AG04449 (cell line): ENCODE measurements at places on chromosomes 3 and 15.
A peak's percentile ranks its signal among the peaks of the same experiment; 100 is the strongest.

DNA sequence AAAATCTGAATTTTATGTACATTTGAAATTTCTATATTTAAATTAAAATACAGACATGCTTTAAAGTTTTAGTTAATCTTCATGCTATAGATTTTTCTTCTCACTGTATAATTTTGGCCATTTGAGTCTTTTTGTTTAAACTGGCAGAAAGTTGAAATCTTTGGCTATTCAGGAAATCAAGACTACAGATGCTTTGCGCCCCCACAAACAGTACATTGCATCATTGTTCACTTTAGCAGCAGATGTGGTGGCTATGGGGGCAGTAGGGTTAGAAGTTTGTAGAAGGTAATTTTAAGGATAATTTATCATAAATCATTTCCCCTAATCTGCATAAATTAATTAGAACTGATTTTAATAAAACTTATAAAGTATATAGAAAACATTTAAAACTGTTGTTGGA, 20.9 kb downstream of the SPPL2A start:
- DNase-seq, result no peak

GRCh38 chr15:89345248-89345647, 10.6 kb upstream of the POLG start:
- DNase-seq, result no peak

DNA sequence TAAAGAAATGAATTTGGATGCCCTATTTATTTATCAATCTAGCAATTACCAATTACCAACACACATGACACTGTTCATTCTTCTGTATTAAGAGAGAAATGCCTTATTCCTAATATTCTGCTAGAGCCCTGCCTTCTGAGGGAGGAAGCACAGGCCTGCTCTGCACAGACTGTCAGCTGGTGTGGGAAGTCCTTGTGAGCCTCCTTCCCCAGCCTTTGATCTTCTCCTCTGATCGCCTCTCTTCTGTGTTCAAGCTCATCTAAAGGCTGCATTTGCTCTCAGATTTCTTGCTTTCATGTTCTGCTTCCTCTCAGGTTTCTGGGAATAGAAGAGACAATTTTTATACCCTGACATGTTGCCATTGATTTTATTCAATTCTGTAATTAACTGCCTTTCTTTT, 290.6 kb upstream of the UMPS start:
- DNase-seq, result no peak

GRCh38 chr3:126528800-126529541, 5.0 kb downstream of the CHST13 start:
- no peak for DNase-seq

DNA sequence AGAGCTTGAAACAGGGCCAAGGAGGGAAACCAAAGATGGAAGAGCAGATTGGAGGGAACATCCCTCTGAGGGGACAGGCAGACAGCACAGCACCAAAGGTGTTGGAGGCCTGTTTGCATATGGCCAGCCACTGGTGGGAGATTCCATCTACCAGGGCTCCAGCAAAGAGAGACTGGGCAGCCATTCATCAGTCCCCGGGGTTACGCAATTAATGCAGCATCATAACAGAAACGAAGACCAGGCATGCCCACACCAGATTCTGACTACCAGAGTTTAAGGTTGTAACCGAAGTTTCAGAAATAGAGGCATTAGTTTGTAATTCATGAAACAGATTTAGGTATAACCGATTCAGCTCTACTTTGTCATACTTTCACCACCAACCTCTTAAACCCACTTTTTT, 58.1 kb downstream of the COL8A1 start:
- DNase-seq, result no peak

GRCh38 chr3:124586126-124587052, 143.9 kb upstream of the UMPS start:
- no peak for DNase-seq

- peak; percentile 9 for DNase-seq
Measured at GRCh38 chr3:56796202-56796601, 5.5 kb downstream of the ARHGEF3 start.

- DNase-seq, result no peak
Measured at GRCh38 chr15:95684126-95684525, 646.4 kb upstream of the NR2F2 start.
